ENCODE measurements at places on chromosomes 4 and X. TPM values are rescaled to one million over a fixed set of nuclear protein-coding genes. Genes with fewer than 3 reads are reported as not detected.

The ADGRG2 gene
- 0.16 TPM for total RNA-seq

The FGFBP2 gene
- 1.3 TPM for total RNA-seq

The HOPX gene
- 2.5 TPM for total RNA-seq

The SYP gene
- 1.2 TPM for total RNA-seq

The PLXNB3 gene
- 4.9 TPM for total RNA-seq

The HTR2C gene
- not detected for total RNA-seq

The TMEM131L gene
- 18.6 TPM for total RNA-seq

The GPR78 gene
- total RNA-seq, result not detected

The IL2RG gene
- total RNA-seq, result 0.86 TPM

The FAM9C gene
- total RNA-seq, result not detected

The HSFX1 gene
- total RNA-seq, result 1.4 TPM

The HS3ST1 gene
- 1.3 TPM for total RNA-seq

The CCDC158 gene
- total RNA-seq, result 0.42 TPM

The CHM gene
- 10.5 TPM for total RNA-seq

Data from heart right ventricle (tissue), 16 donors.